Kidney (tissue), 22 donors: ENCODE measurements at places on chromosomes 6 and 20. TPM values are rescaled to one million over a fixed set of nuclear protein-coding genes. Genes with fewer than 3 reads are reported as not detected.

DNA sequence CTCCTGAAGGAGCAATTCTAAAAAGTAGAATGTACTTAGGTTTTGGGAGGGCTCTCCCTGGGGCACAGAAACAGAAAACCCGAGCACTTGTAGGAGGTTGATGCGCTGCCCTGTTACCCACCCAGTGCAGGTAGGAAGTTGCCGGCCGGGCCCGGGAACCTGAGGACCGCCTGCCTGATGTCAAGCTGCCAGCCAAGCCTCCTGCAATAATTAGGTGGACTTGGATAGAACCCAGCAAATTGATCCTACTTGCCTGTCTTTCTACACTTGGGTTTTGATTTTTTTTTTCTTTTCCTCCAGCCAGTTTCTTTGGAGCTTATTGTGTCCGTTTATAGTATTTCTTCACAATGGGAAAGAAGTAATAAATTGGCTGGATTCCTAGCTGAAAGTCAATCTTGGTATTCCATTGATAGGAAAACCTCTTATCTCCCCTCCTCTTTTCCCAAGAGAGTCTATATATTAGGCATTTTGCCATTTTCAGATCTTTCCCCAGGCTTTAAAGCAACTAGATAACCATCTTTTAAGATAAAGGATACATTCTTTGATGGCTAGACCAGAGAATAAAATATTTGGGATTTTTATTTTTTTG, 78.3 kb upstream of the FYN start:
- no peak for DNase-seq

DNA sequence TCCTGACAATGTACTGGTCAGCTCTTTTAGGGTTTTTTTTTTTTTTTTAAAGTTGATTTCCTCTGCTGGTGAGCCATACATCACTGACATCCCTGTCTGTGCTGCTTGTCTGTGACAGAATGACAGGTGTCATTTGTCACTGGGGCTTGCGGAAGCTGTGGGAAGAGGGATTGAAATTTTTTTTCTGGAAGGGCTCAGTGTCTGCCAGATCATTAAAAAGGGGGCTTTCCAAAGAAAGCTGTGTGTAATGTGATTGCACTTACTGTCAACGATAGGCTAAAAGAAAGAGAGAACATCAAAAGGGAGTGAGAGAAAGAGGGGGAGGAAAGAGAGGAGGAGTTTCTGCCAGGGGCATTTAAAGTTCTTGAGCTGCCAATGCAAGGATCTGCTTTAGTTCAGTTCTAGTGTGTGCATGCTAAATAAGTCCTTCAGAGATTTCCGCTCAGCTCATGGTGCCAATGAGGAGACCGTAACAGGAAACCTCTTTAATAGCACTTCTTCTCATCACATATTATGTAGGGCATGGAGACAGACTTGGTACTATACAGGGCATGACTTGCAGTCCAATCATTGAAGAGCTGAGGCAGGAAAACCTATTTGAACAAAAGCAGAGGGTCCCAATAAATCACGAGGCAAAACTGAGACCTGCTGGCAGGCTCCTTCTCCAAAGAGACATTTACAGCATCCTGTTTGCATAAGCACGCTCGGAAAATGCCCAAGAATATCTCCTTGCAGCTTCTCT, 177.2 kb downstream of the TSHZ2 start:
- peak; percentile 47 for DNase-seq

- DNase-seq, result no peak
Measured at GRCh38 chr20:34064286-34064685, 47.8 kb downstream of the EIF2S2 start.

- no peak for DNase-seq
Measured at GRCh38 chr6:166003569-166003968, 164.1 kb downstream of the TBXT start.

DNA sequence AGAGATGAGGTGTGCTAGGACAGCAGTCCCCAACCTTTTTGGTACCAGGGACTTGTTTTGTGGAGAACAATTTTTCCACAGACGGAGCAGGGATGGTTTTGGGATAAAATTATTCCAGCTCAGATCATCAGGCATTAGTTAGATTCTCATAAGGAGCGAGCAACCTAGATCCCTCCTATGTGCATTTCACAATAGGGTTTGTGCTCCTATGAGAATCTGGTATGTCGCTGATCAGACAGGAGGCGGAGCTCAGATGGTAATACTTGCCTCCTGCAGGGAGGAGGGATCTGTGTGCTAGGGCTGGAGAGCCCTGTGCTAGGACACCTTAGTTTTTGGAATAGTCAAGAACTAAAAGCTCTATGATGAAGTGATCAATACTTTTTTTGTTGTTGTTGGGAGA, 2.5 kb downstream of the SMIM13 start:
- no peak for DNase-seq

DNA sequence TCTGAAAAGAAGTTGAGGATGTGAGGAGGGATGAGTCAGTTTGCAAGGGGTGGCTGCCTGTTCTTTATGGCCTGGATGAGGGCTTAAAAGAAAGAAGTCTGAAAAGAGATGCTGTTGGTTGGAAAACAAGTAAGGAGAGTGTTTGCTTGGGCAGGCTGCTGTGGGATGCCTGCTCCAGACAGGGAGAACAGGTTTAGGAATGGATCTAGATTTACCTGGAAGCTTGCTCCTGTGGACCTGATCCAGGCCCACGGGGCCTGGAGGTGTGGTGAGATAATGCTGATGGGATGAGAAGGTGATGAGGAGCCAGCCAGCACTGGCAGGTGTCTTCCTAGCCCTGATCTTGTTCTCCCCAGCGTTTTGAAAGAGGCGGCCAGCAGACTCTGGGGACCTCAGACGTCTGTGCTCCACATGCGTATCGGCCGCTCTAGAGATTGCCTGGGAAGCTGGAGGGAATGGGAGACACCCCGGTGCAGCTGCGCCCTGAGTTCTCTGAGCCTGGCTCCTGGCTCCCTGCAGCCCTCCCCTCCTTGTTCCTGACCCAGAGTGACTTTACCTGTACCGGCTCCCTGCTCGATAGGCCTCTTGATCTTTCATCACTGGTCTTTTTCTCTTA, 331.3 kb downstream of the ZFAND3 start:
- DNase-seq, result no peak

GRCh38 chr20:1827974-1828785, 67.0 kb upstream of the SIRPA start:
- DNase-seq, result no peak

- DNase-seq, result no peak
Measured at GRCh38 chr6:13373488-13373886, 45.1 kb upstream of the TBC1D7 start.

DNA sequence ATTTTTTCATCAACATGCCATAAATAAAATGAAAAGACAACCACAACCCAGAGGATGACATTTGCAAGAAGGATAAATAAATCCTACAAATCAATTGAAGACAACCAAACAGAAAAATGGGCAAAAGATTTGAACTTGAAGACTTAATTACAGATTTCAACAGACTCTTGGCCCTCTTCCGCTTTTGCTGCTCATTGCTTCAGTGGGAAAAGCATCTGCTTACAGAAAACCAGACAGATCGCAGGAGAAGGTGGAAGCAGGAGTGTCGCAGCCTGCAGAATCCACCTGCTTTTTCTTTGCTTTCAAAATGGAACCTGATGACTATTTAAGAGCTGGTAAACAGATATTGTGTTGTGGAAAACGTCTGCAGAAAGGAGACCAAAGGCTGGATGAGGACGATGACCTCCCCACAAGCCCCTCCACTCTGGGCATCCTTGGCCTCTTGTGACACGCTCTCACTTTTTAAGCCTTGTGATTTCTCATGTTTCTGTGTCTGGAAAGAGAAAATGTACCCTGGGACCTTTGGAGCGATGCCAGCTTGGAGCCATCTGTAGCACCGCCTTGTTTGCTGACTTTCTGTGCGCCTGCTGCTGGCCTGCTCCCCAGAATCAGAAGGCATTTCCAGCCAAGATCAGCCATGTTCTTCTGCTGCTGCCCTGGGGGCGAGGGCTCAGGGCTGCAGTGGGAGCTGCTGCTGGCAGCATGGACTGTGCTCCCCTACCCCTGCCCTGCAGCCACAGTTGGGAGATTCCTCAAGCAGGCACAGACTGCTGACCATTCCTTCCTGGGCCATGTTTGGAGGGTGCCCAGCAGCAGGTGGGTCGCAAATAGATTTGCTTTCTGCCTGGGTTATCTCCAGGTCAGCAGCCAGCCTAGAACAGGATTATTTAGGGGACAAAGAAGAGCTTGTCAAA, 3.6 kb upstream of the CSTL1 start:
- DNase-seq, result no peak

DNA sequence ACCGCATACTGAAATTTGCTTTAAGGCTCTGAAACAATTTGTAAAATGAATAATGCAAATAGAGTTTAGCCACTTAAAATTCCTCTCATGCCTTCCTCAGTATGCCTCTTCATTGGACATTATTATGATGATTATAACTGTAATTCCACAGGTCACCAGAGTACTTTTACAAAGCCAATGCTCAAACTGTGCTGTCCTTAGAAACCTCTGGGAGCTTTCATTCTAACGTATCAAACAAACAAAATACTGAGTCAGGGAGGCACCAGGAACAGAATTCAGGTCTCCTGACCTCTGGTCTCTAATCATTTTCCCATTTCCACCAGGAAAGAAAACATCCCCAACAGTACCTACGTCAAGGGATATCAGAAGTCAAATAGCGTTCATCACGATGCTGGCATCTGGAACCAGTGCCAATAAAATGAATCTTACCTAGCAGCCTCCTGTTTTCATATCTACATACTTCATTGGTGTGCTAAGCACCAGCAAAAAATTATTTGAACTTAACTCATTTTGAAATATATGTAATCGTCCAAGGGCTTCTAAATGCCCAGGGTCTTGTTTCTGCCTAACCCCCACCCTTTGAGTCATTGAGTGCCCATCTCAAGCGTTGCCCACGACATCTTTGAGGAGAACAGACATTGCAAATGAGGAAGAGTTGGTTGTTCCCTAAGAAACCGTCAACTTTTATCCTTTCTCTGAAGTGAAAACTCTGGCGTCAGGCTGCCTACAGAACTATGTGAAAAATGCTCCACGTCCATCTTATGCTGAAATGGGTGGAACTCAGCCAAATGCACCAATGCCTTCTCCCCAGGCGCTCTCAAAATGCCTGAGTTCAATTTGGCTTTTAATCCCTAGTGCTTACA, 37.9 kb downstream of the NEDD9 start:
- no peak for DNase-seq

GRCh38 chr20:45685896-45686295, 15.9 kb upstream of the WFDC11 start:
- DNase-seq, result no peak

DNA sequence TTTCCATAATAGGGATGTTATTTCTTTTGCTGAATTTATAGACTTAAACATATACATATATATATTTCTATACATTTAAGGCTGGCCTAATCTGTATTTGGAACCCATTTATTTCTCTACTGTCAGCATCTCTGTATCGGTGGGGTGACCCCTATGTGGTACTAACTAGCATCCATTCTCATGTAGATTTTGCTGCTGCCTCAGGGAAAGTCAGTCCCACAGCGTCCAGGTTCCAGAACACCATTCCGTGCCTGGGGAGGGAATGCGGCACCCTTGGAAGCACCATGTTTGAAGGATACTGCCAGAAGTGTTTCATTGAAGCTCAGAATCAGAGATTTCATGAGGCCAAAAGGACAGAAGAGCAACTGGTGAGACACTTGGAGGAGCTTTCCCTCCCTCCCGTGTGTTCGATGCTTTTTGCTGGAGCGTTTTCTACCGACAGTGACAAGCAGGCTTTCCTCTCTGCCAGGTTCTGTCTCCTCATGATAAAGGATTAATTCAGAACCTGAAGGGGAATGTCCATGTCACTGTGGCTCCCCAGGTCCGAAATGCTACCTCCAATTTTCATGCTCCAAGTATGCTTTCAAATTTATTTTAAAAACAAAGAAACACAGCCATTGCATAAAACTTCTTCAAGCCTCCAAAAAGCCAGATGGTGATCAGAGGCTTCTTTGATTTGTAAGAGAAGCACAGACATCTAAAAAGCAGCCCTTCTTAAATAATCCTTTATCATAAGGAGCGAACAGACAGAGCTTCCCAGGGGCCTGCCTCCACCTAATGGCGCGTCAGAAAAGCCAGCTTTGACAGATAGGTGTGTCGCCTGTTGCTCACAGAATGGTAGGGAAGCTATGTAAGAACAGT, 13.1 kb downstream of the TNFAIP3 start:
- no peak for DNase-seq

DNA sequence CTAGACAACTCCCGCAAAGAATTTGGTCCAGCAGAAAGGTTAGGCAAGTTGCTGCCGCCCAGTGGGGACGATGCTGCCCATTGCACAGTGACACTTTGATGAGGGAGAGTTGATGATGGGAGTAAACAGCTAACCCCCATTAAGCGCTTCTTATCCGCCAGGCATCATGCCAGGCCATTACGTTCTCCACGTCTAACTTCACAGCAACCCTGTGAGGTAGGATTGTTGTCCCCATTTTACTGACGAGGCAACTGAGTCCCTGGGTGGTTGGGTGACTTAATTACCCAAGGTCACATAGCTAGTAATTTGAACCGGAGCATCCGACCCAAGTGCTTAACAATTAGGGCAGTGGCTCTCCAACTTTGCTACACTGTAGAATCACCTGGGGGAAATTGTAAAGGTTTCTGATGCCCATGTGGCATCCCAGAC, 738 bp downstream of the RALGAPB start:
- no peak for DNase-seq

- peak; percentile 33 for DNase-seq
Measured at GRCh38 chr6:166514196-166514595, 72.3 kb downstream of the RAMACL start.

GRCh38 chr6:89985751-89986493, 91.7 kb downstream of the GJA10 start:
- DNase-seq, result no peak

DNA sequence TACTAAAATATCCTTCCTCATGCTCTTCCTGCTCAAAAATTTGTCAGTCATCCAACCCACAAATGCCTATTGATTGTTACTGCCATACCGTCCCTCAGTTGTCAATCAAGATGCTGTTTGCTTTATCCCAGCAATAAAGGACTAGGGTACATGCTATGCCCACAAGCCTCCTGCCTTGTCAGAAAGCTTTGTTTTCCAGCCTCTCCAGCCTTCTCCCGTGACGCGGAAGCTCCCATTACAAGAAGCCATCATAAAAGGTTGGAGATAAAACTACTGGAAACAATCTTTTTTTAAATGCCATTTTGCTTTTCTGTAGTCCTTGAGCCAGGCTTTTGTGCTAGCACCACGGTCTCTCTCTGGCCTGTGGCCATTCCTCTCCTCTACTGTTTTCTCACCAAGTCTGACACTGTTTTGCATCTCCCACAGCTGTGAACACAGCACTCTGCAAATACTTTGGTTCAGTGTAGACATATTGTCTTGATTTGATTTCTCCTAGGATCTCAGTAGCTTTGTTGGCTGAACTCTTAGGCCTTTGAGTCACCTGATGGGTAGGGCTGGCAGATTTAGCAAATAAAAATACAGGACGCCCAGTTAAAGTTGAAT, 495.7 kb upstream of the JARID2 start:
- no peak for DNase-seq

Gene GABRR1
- not detected for polyA plus RNA-seq

Gene GFOD1
- 2.1 TPM for polyA plus RNA-seq

Gene OR2J3
- not detected for polyA plus RNA-seq

Gene MAFB
- 10.4 TPM for polyA plus RNA-seq

Gene PSORS1C2
- not detected for polyA plus RNA-seq

Gene RAET1L
- polyA plus RNA-seq, result not detected

Gene CFAP61
- 0.58 TPM for polyA plus RNA-seq

Gene DDRGK1
- 92.5 TPM for polyA plus RNA-seq

Gene GRM1
- 0.82 TPM for polyA plus RNA-seq
